Sciatic nerve (tissue), 2 donors: ENCODE measurements at places on chromosomes 4 and X. TPM values are rescaled to one million over a fixed set of nuclear protein-coding genes. Genes with fewer than 3 reads are reported as not detected.

- DNase-seq = peak; percentile 66
Observed at GRCh38 chr4:4666693-4667621, 125.1 kb upstream of the STX18 start.

- no peak for DNase-seq
Observed at GRCh38 chrX:19332983-19333382, 10.7 kb upstream of the PDHA1 start.

DNA sequence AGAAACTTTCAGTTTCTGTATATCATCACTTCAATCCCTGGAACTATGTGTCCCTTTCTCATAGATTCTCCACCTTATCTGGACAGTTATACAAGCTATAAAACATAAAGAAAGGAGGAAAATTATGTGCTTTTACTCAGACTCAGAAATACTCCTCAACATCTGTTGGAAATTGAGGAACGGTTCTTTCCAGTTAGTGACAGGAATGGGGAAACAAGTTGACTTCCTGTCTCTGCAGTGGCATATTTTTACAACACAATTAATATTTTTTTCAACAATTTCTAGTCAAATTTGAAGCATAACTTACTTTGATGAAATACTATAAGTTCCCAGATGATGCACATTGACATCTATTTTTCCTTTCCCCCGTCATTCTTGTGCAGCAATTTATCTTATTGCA is 27.9 kb downstream of the ABHD18 start:
- no peak for DNase-seq

Gene SPANXB1
- total RNA-seq = not detected

GRCh38 chr4:182556580-182556979 is 313.4 kb downstream of the TENM3 start:
- no peak for DNase-seq

GRCh38 chr4:82388405-82388804 is 14.6 kb upstream of the HNRNPD start:
- no peak for DNase-seq

DNA sequence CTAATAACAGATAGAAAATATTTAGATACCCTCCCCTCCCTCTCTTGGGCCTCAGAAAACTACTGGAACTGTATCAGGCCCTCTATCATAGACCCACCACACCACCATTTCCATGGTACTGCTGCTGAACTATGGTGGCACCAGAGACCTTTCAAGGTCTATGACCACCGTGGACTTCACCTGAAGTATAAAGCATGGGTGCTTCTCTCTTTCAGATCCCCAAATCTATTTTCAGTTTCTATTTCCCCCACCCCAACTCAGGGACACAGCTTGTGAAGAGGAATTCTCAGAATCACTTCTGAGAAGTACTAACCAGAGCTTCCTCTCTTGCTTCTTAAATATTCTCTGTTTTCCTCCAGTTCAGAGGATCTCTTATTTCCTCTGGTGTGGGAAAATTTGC is 840.8 kb upstream of the HTR2C start:
- no peak for DNase-seq

- DNase-seq = no peak
Observed at GRCh38 chr4:40227284-40227683, 30.5 kb downstream of the RHOH start.

DNA sequence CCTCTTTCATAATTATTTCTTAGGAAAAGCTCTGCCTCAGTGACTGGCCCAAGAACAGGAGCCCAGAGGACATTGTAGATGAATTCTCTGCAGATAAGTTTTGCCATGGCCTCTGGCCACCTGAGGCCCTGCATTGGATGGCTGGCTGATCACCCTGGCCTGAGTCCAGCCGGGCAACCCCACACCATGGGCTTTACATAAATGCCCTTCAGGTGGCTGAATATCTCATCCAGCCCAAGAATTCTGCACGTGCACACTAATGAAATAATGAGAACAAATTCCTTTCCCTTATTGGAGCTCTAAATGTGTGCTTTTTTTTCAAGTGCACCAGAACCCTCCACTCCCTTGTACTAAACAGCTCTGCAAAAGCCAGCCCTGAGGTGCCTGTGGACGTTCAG is 65.7 kb downstream of the IRF2 start:
- no peak for DNase-seq

Gene CAPN6
- 7.1 TPM for total RNA-seq

GRCh38 chr4:7206911-7207567 is 14.7 kb downstream of the SORCS2 start:
- DNase-seq = peak; percentile 89
